ENCODE measurements at places on chromosomes 16 and 17. TPM values are rescaled to one million over a fixed set of nuclear protein-coding genes. Genes with fewer than 3 reads are reported as not detected.

MEFV gene
- total RNA-seq, result 2.9 TPM

JUP gene
- 261 TPM for total RNA-seq

CCL17 gene
- 1.1 TPM for total RNA-seq

NBR1 gene
- 99.5 TPM for total RNA-seq

KRT25 gene
- not detected for total RNA-seq

CES4A gene
- 6.5 TPM for total RNA-seq

ZDHHC1 gene
- 14.5 TPM for total RNA-seq

ZNF213 gene
- total RNA-seq, result 13.0 TPM

SP2 gene
- 5.0 TPM for total RNA-seq

PIMREG gene
- total RNA-seq, result 9.6 TPM

TBC1D3E gene
- total RNA-seq, result not detected

SPATA32 gene
- 0.12 TPM for total RNA-seq

PRMT7 gene
- 76.5 TPM for total RNA-seq

LASP1 gene
- total RNA-seq, result 84.0 TPM

HSDL1 gene
- total RNA-seq, result 37.5 TPM

KCNJ16 gene
- 124 TPM for total RNA-seq

CCL7 gene
- total RNA-seq, result not detected

ADGRG1 gene
- total RNA-seq, result 66.2 TPM

ZNF689 gene
- 10.0 TPM for total RNA-seq

COL1A1 gene
- total RNA-seq, result 1,442 TPM

IL17C gene
- total RNA-seq, result 0.35 TPM

HOXB7 gene
- 15.4 TPM for total RNA-seq

MMP2 gene
- total RNA-seq, result 189 TPM

CSF3 gene
- total RNA-seq, result not detected

CDH1 gene
- 88.2 TPM for total RNA-seq

TMEM238L gene
- 5.0 TPM for total RNA-seq

POLR3E gene
- 48.3 TPM for total RNA-seq

KRT39 gene
- total RNA-seq, result 0.18 TPM

CCL8 gene
- 0.64 TPM for total RNA-seq

DOC2A gene
- 1.9 TPM for total RNA-seq

HS3ST4 gene
- total RNA-seq, result 0.12 TPM

CLEC19A gene
- 0.18 TPM for total RNA-seq

CD300LB gene
- total RNA-seq, result 0.82 TPM

C17orf78 gene
- total RNA-seq, result not detected

CCL16 gene
- total RNA-seq, result not detected

RTN4RL1 gene
- total RNA-seq, result 1.9 TPM

ZNRF1 gene
- 23.9 TPM for total RNA-seq

SSTR5 gene
- 0.82 TPM for total RNA-seq

FSCN2 gene
- 4.1 TPM for total RNA-seq

GPRC5C gene
- 231 TPM for total RNA-seq

SLC2A4 gene
- total RNA-seq, result 19.6 TPM

PRKCB gene
- 10.4 TPM for total RNA-seq

CORO1A gene
- total RNA-seq, result 30.8 TPM

CFAP52 gene
- total RNA-seq, result 1.1 TPM

KRTAP17-1 gene
- total RNA-seq, result not detected

KRTAP4-4 gene
- not detected for total RNA-seq

SPIRE2 gene
- total RNA-seq, result 7.9 TPM

CCL15 gene
- total RNA-seq, result 1.2 TPM

DNAI2 gene
- not detected for total RNA-seq

ZMYND15 gene
- 0.99 TPM for total RNA-seq

GSPT1 gene
- 47.8 TPM for total RNA-seq

AOC3 gene
- total RNA-seq, result 9.6 TPM

HAP1 gene
- 0.64 TPM for total RNA-seq

SMTNL2 gene
- 95.6 TPM for total RNA-seq

VAT1 gene
- 61.9 TPM for total RNA-seq

CACNG3 gene
- total RNA-seq, result not detected

All from metanephros (tissue), 2 donors.